ENCODE measurements at places on chromosomes 11 and 22.

DNA sequence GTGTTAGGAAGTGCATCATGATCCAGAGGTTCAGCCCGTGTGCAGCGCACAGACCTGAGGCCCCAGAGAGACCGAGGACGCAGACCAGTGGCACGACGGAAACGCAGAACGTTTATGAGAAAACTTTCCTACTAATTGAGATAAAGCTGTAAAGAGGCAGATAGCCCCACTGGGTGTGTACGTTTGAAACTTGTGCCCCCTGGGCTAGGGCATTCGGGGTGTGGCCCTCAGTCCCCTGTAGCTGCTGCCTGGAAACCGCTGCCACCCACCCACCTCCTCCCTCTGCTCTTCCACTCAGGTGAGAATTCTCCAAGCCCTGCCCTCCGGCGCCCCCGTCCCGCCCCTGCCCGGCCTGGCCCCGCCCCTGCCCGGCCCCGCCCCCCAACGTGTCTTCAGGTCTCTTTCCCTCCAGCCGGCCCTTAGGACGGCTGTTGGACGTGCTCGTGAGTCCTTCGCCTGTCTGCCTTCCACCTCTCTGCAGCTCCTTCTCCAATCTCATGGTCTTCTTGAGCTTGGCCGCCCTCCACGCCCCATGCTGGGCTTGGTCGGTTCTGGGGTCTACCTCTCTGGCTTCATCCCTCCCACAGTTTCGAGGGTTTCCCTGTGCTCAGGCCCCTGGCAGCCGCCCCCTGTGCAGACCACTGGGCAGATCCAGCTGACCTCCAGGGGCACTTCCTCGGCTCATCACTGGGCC is 12.1 kb downstream of the MAPK8IP2 start:
- no peak for DNase-seq

GRCh38 chr11:7279676-7280075 is 28.0 kb downstream of the SYT9 start:
- no peak for DNase-seq

DNA sequence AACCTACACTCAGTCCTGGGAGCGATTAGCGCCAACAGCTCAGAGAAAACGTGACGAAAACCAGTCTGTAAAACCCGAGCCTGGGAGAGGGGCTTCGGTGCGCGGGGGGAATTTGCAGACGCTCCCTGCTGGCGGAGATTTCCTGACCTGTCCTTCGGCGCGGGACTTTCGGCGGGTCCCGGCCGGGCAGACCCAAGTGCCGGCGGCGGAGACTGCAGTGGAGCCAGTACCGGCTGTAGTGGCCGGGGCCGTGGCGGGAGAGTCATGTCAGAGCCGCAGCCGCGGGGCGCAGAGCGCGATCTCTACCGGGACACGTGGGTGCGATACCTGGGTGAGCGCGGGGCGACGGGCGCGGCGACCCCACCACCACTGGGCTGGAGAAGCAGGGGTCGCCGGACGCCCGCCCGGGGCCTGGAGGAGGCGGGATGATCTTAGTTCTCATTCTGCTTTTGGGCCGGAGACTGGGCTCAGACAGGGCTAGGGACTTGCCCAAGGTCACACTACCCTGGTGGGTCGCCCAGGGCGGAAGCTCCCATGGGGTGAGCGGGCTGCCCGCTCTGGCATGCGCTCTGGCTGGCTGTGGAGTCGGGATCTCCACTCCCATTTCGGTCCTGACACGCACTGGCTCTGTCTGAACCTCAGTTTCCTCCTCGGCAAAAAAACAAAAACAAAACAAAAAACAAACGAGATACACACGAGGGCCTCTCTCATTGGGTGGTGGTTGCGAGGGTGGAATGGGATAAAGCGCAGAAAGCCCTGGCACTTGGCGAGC is at the start of gene MTFP1:
Gene MTFP1, plus strand, starts transcription at position 153 of the 772 bp plus-strand sequence. Its CDS starts 112 bp downstream, at position 265.
- no peak for DNase-seq

DNA sequence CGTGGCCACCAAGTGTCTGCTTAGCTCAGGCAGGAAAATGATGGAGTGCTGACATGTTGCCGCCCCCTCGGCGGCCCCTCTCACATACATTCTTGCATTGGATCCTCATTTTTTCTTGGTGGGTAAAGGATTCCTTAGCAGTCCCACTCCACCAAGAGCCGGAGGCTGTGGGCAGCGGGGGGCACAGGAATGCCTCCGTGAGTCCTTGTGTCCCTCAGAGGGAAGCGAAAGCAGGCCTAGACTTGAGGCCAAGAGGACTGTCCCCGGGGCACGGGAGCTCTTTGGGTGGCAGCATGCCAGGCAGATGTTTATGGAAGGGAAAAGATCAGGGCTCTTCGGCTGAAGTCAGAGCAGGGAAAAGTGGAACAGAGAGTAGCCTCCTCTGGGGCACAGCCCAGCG is 21.6 kb downstream of the LRFN4 start:
- no peak for DNase-seq

DNA sequence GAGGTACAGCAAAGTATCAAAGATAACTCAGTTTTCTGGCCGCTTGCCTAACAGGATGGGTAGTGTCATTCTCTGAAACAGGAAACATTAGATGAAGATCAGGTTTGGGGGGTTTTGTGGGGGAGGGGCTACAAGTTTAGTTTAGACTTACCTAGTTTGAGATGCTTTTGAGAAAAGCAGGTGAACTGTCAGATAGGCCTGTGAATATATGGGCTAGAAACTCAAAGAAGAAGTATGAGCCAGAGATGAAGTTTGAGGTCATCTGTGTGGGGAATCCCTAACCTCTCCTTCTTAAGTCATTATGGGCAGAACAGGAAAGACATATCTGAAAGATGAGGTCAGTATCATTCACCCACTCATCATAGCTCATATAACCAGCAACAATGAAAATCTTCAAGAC is 11.9 kb downstream of the HOATZ start:
- no peak for DNase-seq

- no peak for DNase-seq
Observed at GRCh38 chr22:24104307-24105012, 76.8 kb upstream of the SUSD2 start.

DNA sequence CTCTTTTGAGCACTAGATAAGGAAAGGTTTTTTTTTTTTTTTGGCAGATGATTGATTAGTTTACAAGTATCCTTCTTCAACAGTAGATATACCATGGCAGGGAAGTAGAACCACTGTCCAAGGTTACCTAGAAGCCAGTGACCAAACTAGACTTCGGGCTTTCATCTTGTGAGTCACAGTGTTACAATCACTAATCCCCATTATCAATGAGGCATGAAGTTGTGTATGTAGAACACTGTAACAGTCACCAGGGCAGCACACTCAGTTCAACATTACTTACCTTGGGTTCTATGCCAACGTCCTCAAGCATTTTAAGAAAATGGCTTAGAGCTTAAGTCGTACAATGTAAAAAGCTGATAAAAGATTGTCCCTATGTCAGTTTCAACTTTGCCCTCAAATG is 430.9 kb downstream of the ETS1 start:
- no peak for DNase-seq

GRCh38 chr11:120612513-120613263 is 101.1 kb downstream of the GRIK4 start:
- DNase-seq, result no peak

GRCh38 chr11:132094598-132094997 is 724.2 kb downstream of the NTM start:
- DNase-seq, result no peak

- no peak for DNase-seq
Observed at GRCh38 chr11:126194121-126194543, 17.3 kb downstream of the RPUSD4 start.

GRCh38 chr22:40768206-40768605 is 50.9 kb downstream of the SLC25A17 start:
- no peak for DNase-seq

GRCh38 chr11:122156940-122157382 is 40.9 kb upstream of the BLID start:
- DNase-seq, result no peak

DNA sequence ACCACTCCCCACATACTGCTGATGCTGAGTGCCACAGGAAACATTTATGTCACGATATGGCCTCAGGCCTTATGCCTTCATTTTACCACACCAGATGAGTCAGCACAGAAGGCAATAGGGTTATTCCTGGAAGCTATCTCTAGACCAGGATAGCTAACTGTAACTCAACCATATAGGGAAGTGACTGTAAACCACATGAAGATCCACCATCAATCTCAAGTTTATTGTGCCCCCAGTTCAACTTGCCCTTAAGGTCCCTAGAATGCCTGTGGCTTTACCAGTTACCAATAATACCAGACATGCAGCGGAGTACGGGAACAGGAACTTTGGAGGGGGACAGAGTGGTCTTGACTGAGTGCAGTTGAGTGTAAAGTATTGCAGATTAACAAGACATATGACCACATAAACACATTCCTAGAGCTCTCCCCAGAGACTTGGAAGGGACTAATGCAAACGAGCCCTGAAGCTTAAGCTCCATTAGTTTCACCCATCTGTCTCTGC is 180.9 kb downstream of the KIF18A start:
- DNase-seq, result no peak

GRCh38 chr11:64150481-64151239 is 15.3 kb downstream of the MACROD1 start:
- DNase-seq, result no peak

- DNase-seq, result no peak
Observed at GRCh38 chr11:114846416-114846791, 168.1 kb downstream of the NXPE2 start.

Data from stimulated activated CD8-positive, alpha-beta memory T cell treated with anti-CD3 and anti-CD28 coated beads, Interleukin-2, amount 100 ng/mL, for 48 hours (primary cell).